Nucleus accumbens (tissue), 56 donors: ENCODE measurements at places on chromosomes 2 and 18.

DNA sequence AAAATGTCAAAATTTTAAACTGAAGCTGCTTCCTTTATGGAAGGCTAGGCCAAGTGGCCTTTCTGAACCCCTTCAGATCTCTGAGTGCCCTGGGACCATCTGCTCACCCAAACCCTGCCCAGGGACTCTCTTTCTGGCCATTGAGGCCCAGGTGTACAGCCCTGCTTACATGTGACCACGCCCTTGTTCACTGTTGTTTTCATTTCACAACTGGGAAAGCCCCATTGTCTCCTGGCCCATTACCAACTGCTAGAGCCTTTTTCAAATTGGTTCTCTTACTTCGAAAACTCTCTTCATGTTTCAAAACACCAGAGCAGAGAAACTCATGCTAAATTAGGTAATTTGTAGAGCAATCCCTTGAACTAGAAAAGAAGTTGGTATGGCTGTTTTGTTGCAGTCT lies 219.5 kb upstream of the TANK start:
- no peak for DNase-seq

DNA sequence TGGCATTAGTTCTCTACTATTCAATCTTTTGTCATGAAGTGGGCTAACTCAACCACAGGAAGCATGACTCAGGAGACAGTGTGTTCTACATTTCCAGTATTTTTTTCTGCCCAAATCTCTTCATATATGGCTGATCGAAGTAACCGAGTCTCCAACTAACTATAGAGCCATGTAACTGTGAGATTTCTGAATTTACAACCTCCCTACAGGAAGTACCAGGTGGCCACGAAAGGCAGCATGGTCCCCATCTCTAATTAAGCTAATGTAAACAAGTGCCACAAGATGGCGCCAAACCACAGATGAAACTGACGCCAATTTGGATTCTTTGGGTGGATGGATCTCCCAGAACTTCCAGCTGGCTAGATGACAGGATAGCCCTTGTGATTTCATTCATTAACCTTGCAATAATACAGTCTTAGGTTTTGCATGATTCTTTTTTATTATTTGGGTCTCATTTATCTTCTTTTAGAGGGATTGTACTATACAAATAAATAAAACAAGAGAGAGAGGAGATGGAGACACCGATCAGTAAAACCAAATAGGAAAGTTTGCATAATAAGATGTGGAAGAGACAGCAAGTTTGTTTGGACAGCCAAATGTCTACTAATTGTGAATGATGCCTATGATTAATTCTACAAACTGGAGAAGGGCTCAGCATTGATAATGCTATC lies 18.3 kb upstream of the ARHGAP15 start:
- DNase-seq, result peak; percentile 5

DNA sequence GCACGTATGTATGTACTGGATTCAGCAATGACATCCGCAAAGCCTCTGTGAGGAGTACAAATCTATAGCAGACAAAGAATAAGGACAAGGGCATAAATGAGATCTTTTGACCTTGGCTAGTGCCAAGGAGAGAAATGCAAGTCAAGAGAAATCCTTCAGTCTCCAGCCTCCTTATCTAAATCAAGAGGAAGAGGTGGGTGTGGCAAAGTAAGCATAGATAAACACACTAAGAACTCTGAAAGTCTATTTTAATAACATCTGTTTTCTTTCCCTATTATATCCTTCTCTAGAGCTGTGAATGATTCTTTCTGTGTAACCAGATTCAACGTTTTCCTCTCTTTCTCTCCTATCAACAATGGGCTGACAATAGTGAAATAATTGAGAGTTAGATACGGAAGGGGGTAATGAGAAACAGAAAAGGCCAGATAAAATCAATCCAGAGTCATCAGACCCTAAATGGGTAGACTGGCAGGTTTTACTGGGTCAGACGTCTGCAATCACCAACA lies 118.5 kb upstream of the ZFP36L2 start:
- DNase-seq, result no peak

DNA sequence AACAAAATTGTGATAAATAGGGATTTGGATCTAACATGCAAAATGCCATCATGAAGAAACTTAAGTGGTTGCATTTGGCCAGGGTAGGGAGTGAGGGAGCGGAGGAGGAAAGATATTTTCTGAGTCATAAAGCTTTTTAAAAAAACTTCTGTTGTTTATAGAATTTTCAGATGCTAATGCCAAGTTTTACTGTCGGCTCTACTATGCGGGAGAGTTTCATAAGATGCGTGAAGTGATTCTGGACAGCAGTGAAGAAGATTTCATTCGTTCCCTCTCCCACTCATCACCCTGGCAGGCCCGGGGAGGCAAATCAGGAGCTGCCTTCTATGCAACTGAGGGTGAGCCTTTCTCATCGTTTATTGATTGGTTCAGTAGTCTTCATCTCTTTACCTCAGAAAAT lies 56.0 kb upstream of the PTH2R start:
- DNase-seq, result no peak

DNA sequence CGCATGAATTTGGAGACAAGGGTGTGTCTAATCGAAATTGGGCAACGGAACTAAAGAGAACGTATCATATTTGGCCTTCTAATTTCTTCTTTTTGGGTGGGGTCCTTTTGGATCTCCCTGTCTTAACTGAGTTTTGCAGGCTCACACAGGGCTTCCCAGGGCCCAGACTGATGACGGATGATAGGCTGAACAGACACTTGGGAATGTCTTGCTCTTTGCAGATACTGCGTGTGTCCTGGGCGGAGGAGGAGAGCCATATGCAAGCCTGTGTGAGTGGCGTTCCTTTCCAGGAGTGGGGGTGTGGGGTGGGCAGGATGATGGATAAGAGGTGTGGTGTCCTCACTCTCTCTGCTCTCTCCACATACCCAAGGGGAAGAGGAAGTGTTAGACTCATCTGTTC lies 40.1 kb downstream of the TNP1 start:
- no peak for DNase-seq

DNA sequence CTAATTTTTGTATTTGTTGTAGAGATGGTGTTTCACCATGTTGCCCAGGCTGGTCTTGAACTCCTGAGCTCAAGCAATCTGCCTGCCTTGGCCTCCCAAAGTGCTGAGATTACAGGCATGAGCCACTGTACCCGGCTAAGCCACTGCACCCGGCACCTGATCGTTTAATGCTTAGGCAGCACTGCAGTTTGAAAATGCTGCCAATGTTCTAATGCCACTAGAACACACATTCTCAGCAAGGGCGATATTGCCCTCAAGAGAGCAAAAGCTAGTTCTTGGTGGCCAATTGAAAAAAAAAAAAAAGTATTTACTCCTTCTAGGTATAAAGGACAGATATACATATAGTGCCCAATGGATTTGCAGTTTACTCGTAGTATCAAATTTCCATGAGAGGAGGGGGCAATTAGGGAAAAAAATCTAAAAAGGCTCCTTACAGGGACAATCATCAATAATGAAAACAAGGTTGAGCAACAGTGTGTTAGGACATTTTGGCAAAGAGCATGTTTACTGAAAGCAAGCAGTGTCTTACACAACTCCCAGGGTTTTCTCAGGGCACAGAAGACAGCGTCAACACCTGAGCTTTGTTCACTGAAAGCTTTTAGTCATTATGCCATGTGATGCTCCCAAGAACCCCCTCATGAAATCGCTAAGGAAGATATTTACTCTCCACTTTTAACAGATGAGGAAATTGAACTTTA lies 199.9 kb upstream of the PKDCC start:
- no peak for DNase-seq

GRCh38 chr2:227612546-227613271 lies 1.9 kb downstream of the SCYGR3 start:
- DNase-seq, result no peak

- no peak for DNase-seq
These were observed 64.0 kb downstream of the MBP start for GRCh38 chr18:77068321-77069312.

DNA sequence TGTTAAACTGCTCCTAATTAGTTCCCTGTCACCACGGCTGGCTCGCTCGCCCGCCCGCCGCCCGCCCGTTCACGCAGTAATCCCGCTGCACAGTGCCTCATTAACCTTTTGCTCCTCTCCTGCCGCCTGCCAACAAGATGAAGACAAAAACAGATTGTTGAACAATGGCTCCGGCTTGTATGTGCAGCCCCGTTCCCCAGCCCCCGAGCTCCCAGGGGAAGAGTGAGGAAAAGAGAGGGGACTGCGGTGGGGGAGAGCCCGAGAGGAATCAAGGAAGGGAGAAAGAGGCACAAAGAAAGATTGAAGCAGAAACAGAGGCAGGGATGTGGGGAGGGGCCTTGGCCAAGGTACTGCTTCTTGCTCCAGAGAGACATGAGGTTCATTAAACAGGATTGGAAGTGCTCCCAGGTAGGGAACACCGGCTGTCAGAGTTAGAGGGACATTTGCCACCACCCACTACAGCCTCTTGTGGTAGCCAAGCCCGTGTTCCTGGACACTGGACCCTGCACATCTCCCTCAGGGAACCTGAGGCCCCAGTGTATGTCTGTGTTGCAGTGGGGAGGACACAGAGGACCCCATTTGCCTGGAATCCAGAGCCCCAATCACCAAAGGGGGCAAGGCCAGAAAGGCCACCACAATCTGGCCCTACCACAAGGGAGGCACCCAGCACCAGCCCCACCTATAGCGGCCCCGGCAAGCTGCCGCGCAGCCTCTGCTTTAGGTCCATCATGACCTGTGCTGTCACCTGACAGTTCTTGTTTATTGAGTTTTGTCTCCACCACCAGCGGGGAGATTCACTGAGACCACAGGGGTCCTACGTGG lies 38.1 kb downstream of the EMX1 start:
- no peak for DNase-seq

DNA sequence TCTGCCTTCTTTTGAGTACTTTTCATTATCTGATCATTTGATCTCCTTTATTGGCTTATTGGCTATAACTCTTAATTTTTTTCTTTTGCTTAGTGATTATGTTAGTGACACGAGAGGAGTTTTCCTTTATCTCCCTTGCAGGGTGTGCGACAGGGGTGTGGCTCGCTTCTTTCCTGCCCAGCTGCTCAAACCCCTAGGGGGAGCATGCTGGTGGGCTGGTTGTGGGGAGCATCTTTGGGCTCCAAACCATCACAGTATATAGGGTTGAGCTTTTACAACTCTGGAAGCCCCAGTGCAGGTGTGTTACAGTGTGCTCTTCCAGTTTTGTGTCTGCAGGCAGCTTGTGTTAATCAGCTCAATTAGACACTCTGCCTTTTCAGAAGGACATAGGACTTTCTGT lies 357.0 kb upstream of the TMEFF2 start:
- no peak for DNase-seq
